ENCODE measurements at places on chromosomes 6 and 20.

DNA sequence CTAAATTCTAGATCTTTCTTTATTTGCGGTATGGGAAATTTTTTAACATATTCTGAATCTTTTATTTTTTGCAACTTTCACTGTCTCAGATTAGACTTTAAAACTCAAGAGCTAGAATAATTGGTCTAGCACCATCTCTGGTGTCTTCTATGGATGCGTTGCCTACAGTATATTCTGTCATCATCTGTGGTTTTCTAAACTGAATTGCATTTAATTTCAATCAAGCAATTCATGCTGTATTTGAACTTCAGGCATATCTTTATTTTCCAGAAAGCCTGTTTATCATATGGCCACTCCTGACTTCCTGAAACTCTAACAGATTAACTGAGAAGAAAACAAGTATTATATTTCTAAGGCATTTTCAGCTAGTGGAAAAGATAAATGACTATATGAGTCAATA is 281.6 kb downstream of the PLCB1 start:
- DNase-seq, result no peak

GRCh38 chr6:165621940-165622339 is 41.1 kb downstream of the PDE10A start:
- DNase-seq, result no peak

GRCh38 chr20:55258559-55258958 is 746.8 kb downstream of the CBLN4 start:
- no peak for DNase-seq

GRCh38 chr6:1622851-1623768 is 13.4 kb downstream of the FOXC1 start:
- DNase-seq, result no peak

GRCh38 chr6:139925894-139926641 is 551.6 kb upstream of the CITED2 start:
- DNase-seq, result no peak

- DNase-seq, result no peak
Observed at GRCh38 chr20:35840421-35840820, 68.6 kb downstream of the PHF20 start.

- no peak for DNase-seq
Observed at GRCh38 chr6:17047889-17048288, 54.0 kb upstream of the STMND1 start.

DNA sequence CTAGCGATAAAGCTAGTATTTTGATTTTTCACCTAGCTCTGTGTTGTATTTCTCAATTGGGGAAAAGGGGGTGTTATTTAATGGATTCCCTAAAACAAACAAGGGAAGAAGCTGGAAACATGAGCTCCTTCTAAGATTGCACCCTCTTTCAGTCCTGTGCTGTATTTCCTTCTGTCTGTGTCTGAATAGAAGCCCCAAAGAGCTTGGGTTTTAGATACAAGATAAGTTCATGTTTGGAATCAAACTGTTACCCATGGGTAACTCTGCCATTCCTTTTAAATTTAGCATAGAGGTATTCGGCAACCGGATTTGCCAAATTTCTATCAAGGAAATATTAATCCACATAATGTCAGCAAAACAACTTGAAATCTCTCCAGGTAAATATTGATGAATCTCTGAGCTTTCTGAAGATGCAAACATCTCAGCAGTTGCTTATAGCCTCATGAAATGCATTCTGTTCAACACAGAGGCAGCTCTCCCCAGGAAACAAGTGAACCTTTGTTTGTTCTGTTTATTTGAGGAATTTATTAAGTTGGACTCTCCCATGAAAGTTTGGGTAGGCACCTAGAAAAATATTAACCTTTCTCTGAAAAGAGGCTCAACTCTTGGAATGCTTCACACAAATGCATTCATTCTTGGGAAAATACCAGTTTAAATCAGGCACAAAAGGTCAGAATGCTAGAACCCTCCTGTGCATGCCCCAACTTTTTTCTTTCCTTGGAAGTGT is 9.9 kb upstream of the SCGN start:
- no peak for DNase-seq

GRCh38 chr6:74018825-74019224 is 322.8 kb downstream of the CD109 start:
- DNase-seq, result no peak

- no peak for DNase-seq
Observed at GRCh38 chr6:92922216-92922806, 497.0 kb downstream of the EPHA7 start.

GRCh38 chr6:45369870-45370269 is 7.9 kb downstream of the SUPT3H start:
- DNase-seq, result no peak

- no peak for DNase-seq
Observed at GRCh38 chr20:35021831-35022230, 66.2 kb downstream of the MYH7B start.

- DNase-seq, result no peak
Observed at GRCh38 chr6:145497006-145497405, 238.3 kb downstream of the EPM2A start.

- no peak for DNase-seq
Observed at GRCh38 chr6:33694977-33695376, 16.5 kb downstream of the UQCC2 start.

GRCh38 chr6:83511901-83512681 is at the start of gene PRSS35:
PRSS35 (plus strand) TSS chr6:83512534; CDS start chr6:83523442, 10,908 bp downstream.
- no peak for DNase-seq

GRCh38 chr6:6085928-6086668 is 79.4 kb upstream of the NRN1 start:
- no peak for DNase-seq

GRCh38 chr20:42130810-42131596 is 512.8 kb upstream of the CHD6 start:
- no peak for DNase-seq

DNA sequence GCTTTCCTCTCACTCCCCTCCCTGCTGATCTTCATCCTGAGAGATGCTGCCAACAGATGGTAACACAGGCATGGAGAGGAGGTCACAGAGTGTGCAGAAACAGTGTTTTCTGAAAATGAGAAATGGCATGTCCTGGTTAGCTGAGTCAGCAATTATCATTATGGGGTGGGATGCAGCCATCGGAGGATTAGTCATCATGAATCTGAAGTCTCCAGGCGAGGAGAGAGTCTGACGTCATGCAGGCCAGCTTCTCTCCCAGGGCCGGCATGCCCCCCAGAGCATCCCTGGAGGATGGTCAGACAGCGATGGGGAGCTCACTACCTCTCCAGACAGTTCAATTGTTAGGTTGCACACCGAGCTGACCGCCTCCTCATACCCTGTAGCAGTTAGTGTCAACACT is 4.7 kb upstream of the GTSF1L start:
- DNase-seq, result no peak

GRCh38 chr20:63177785-63178445 is 38.0 kb downstream of the YTHDF1 start:
- no peak for DNase-seq

GRCh38 chr20:57710841-57711240 is 1.0 kb upstream of the PMEPA1 start:
- DNase-seq, result no peak

DNA sequence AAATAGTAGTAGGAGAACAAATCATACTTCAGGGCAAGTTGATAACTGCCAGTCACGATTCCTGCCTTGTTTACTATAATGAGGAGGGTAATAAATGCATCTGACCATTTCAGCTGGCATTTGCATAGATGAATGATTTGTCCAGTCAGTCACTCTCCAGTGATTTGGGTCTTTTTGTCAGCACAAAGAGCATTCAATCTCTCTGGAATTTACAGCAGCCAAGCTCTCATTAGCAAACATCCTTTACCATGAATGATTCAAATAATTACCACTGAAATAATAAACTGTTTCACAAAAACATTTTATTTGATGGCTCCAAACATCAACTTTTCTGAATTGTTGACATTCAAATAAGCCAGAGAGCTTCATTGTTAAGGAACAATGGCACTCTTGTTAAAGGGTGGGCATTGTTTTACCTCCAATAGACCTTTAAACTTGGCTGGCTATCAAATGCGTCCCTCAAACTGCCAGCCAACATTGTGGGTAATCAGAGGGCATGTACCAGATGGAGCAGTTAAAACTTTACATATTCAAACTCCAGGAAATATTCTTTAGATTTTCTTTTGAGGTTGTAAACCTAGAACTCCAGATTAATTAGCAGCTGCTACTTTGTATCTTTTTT is 30.0 kb upstream of the FBXL4 start:
- no peak for DNase-seq

- no peak for DNase-seq
Observed at GRCh38 chr6:144920391-144920961, 635.3 kb downstream of the UTRN start.

DNA sequence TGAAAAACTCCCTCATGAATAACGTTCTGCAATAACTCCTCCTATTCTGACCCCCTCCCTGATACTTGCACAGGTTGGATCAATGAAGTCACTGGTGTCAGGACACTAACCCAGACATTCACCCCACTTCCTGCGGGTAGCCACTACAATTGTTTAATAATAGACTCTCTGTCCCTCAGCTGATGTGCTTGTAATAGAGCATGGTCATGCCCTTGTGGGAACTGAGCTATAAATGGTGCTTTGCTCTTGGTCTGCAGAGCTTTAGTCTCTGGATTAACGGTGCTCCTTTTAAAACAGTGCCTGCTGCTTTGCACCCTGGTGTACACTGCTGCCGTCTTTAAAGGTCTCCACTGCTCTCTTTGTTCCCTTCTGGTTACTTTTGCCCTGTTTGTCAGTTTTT is 127.3 kb downstream of the BACH2 start:
- DNase-seq, result no peak

DNA sequence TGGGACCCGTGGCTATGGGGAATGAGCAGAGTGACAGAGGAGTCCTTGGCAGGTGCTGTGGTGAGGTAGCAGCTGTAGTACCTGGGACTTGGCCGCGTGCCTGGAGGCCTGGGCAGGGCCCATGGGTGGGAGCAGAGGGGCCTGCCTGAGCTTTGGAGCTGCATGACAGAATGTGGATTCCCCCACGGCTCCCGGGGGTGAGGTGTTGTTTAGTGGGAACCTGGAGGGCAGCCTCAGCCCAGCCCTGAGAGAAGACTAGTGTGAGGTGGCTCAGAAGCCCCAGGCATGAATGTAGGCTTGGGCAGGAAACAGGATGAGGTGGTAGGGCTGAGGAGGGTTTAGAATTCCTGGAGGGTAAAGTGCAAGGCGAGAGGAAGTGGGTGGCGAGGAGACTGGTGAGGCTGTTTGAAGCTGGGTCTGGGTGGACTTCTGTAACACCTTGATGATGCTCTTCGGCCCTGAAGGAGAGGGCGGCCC is 86.5 kb upstream of the SCP2D1 start:
- DNase-seq, result no peak

DNA sequence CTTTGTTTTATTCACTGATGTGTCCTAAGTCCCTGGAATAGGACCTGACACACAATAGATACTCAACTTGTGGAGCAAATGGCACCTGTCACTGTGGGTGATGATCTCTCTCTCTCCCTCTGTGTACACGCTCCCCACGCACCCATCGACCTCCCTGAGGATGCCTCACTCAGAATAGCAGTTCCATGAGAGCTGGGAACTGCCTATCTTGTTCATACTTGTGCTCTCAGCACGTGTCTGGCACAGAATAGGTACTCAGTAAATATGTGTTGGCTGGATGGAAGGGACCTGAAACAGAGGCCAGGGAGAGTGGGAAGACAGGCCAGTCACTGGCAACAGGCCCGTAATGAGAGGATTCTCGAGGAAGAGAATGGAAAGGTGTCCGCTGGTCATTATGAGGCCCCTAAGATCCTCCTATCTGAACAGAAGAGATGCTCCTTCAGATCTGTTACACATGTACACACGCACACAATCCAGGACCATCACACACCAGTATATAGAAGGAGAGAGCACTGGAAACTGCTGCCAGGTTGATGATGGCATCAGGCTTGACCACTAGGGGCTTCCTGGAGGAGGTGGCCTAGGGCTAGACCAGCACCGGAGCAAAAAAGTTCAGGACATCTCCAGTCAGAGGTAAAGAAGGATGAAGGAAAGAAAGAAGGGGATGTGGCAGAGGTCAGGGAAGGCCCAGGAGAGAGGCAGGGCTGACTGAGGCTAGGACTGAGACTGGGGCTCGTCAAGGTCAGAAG is 30.9 kb downstream of the VEGFA start:
- no peak for DNase-seq

GRCh38 chr6:22942403-22942802 is 373.0 kb downstream of the HDGFL1 start:
- DNase-seq, result no peak

GRCh38 chr6:7802662-7803061 is 76.8 kb downstream of the BMP6 start:
- no peak for DNase-seq

DNA sequence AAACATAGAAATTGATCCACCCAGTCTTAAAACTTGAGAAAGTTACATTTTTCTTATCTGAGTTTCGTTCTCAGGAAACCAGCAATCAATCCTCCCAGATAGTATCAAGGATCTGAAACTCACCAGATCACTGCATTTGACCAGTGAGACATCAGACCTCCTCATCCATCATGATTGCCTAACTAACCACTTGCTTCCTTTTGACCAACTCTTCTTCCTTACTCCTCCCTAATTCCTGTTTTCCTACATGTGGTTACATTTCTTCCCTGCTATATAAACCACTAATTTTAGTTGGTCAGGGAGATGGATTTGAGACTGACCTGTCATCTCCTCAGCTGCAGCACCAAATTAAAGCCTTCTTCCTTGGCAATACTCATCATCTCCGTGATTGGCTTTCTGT is 357.1 kb upstream of the POU3F2 start:
- DNase-seq, result no peak

DNA sequence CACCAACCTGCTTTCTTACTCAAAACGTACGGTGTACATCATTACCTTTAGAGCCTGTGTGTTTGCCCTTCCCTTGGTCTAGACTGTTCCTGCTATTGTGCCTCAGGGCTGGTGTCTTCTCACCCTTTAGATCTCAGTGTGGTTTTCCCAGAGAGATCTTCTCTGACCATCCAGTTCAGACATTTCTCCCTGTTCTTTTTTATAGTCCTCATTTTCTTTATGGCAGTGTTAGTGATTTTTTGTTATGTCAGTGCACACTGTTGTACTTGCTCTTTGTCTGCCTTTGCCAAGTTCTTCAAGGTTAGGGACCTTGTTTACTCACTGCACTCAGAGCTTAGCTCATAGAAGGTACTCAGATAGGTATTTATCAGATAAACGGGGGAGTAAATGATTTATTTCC is 82.8 kb downstream of the ATRN start:
- no peak for DNase-seq

- DNase-seq, result no peak
Observed at GRCh38 chr6:21049572-21049971, 515.3 kb downstream of the CDKAL1 start.

GRCh38 chr6:25370178-25371036 is 91.2 kb downstream of the CARMIL1 start:
- DNase-seq, result no peak

GRCh38 chr6:87699576-87699975 is 2.5 kb downstream of the AKIRIN2 start:
- no peak for DNase-seq

GRCh38 chr6:122307577-122307976 is 91.9 kb upstream of the HSF2 start:
- DNase-seq, result no peak

Data from CD4-positive, alpha-beta memory T cell (primary cell).